ENCODE measurements at places on chromosomes 11 and 22.

DNA sequence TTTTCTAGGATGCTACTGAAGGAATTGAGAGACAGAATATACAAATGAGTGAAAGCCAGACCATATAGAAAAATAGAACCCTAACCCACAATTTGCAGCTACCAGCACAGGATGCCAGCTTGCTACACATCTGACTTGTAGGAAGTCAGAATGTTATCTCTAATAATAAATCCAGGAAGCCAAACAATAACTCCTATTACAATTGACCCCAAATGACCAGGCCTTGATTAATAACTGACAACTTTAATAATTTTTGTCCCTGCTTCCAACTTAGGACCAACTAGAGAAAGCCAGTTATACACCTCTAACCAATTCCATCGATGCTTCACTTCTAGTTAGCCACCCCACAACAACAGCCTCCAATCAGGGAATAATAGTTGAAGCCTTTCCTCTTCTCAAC, 193.4 kb downstream of the CASP12 start:
- DNase-seq: no peak

GRCh38 chr11:70314730-70315129, 44.2 kb downstream of the PPFIA1 start:
- DNase-seq: no peak

- DNase-seq: peak; percentile 33
Observed at GRCh38 chr11:71566081-71566620, 788 bp downstream of the KRTAP5-10 start.

- DNase-seq: no peak
Observed at GRCh38 chr22:47196166-47196849, 433.9 kb downstream of the TBC1D22A start.

GRCh38 chr22:47944941-47945340, 1182.5 kb downstream of the TBC1D22A start:
- DNase-seq: no peak

GRCh38 chr11:63783925-63784592, 15.5 kb upstream of the ZFTA start:
- DNase-seq: no peak

DNA sequence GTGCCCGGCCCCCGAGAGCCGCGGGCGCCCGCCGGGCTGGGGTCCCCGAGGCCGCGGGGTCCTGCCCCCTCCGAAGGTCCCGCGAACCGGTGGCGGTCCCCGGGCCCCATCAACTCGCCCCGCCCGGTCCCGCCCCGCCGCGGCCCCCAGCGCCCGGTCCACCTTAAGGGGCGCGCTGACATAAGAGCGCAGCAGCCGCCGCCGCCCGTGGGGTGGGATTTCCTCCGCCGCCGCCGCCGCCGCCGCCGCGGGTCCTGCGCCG, at the start of gene ZDHHC8:
TSS of gene ZDHHC8 (plus strand) at position 208 of the 262 bp plus-strand sequence. CDS start 144 bp downstream, outside the sequence.
- DNase-seq: peak; percentile 24

DNA sequence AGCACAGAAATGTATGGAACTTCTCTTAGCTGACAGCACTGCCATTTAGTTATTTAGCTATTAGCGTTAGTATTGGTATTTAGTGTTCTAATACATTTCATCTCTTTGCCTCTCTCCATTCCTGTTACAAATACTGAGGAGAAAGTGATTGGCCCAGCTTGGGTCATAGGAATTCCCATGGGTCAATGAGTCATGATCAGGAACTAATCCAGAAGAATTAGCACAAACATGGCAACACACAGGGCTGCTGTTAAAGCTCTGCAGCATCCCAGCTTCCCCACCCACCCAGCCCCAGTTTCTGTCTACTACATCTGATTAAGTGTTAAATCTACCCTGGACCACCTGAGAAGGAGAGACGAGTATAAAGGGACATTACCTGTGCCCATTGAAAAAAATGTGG, 36.1 kb downstream of the PDGFD start:
- DNase-seq: no peak

DNA sequence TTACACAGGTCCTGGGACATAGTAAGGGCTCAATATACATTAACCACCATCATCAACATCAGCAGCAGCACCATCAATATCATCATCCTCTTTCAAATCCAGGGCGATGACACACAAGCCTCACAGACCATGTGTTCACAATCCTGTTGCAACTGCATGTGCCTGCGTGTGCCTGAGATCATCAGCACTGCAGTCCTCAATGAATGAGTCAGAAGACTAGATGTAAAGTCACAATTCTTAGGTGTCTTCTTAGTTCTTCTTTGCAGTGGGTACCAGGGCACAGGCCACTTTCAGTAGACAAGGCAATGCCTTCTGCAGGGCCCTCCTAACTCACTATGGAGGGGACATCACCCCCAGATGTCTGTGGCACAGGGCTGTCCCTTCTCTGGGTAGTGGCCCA, 111.1 kb downstream of the MYO18B start:
- DNase-seq: no peak

DNA sequence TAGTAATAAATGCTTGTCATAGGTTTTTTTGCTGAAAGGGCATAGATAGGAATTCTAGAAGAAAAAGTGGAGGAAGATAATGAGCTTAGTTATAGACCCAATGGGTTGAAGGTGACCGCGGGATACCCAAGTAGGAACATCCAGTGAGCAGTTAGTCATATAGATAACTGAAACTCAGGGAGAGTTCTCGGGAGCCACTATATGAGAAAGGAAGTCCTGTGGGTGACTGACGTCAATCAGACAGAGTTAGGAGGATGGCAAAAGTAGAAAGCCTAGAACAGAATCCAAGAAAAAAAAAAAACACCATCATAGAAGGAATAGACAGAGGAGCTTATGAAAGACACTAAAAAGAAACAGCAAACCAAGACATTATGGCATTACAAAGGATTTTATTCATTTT, 1.6 kb upstream of the CNGA4 start:
- DNase-seq: no peak

- DNase-seq: peak; percentile 80
Observed at GRCh38 chr11:75140269-75141138, 10.4 kb upstream of the SLCO2B1 start.

DNA sequence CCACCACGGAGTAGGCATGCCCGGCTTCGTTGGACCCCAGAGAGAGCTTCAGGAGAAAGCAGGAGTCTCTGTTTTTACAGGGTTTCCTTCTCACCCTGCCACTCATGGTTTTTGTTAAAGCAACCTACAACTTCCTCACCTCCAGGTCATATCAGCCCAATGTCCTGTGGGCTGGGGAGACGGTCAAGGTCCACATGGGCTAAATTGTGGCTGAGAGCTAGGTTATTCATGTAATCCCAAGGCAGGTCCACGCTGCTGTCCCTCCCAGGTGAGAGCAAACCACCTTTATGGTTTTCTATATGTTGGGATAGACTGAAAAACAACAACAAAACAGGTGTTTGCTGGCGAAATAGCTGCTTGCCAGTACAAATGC, 19.5 kb downstream of the TSPAN32 start:
- no peak for DNase-seq

DNA sequence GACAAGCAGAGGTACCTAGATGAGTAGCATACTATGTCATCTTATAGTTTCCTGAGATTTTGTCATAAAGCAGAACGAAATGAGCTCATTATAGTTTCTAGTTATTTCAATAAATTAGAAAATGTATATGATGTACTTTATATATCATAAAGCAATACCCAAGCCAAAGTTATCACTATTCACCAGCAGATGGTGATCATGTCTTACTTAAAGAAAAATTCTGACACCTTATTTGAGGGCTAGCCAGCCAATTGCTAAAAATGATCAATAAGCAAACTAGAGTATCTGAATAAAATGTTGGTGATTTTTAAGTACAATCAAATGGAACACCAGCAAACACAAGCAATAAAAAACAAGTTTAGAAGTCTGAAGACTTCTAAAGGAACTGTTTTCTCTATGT, 44.1 kb downstream of the RSF1 start:
- DNase-seq: no peak

DNA sequence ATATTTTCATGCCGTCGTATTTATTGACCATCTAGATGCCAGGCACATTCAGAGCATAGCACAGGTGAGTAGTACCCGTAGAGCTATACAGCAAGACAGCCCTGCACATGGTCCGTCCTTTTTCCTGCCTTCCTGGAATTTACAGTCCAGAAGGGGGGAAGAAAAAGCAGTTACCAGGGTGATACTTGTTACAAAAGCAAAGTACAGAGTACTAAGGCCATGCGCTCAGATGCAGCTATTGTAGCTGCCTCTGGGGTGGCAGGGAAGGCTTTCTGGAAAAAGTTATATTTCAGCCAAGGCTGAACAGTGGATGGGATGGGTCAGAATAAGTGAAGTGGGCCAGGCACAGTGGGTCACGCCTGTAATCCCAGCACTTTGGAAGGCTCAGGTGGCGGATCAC, 36.2 kb downstream of the JHY start:
- DNase-seq: no peak

DNA sequence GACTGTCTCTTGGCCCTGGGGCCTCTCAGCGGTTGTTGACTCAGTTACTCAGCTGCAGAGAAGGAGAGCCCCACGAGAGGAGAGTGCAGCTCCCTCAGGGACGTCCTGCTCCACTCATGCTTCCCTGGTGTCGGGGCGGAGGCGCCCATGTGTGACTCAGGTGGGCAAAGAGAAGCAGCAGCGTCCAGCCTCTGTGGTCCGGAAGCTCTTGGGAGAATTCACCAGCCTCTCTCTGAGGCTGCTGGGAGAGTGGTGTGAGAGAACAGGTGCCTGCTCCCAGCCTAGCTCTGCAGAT, 25.7 kb downstream of the GLB1L2 start:
- no peak for DNase-seq

GRCh38 chr11:46537121-46537520, 56.7 kb downstream of the AMBRA1 start:
- no peak for DNase-seq

- DNase-seq: no peak
Observed at GRCh38 chr22:41768430-41768829, 32.0 kb upstream of the CCDC134 start.

DNA sequence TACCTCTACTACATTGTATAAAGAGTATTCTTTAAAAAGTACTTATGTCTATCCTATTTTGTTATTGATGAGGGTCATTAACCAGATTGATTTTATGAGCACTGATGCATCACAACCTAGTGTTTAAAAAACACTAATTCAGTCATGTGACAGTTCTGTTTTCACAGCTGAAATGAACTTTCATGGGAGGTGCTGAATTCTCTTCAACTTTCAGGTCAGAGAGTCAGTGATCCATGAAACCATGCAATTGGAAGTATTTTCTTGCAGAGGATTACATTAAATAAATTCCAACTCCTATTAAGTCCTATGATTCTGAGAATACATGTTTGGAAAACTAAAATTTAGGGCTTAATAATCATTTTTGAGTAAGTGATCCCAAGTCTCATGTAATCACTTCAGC, 889.4 kb downstream of the KCNA4 start:
- DNase-seq: no peak

DNA sequence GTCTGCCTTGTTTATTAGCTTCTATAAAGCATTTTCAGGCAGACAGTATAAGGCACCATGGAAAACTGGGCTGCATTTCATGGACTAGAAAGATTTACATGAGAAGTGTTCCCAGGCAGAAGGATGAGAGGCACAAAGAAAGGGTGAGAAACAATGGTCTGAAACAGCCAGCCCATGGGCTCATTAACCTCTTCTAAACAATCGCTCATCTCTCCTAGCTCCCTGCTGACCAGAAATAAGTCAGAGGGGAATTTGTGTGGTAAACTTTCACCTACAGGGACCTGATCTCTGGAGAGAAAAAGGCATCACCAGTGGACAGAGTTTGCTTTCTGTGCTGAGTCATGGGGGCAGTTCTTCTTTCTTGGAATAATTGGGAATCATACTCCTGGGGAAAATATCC, 51.8 kb upstream of the KIRREL3 start:
- no peak for DNase-seq

DNA sequence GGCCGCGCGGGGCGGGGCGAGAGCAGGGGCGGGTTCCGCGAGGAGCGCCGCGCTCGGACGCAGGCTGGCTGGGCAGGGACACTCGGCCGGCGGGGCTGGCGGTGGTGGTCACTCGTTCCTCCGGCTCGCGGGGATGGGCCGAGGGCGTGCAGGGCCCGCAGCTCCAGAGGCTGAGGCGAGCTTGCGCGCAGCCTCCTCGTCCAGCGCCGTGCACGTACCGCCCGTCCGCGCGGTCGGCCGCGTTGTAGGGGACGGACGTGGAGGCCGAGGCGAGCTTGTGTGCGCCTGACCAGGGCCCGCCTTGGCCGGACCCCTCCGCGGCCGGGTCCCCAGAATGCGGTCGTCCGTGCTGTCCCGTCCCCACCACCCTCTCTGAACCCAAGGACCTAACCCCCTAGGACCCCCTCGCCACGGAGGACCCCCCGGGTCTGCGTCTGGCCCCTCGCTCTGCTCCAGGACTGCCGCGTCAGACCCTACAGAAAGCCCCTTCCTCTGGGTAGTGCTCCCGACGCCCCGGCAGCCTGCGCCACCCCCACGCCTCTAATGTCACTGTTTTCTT, 569 bp upstream of the YPEL1 start:
- DNase-seq: no peak

- DNase-seq: no peak
Observed at GRCh38 chr11:122094836-122095235, 21.2 kb downstream of the BLID start.

DNA sequence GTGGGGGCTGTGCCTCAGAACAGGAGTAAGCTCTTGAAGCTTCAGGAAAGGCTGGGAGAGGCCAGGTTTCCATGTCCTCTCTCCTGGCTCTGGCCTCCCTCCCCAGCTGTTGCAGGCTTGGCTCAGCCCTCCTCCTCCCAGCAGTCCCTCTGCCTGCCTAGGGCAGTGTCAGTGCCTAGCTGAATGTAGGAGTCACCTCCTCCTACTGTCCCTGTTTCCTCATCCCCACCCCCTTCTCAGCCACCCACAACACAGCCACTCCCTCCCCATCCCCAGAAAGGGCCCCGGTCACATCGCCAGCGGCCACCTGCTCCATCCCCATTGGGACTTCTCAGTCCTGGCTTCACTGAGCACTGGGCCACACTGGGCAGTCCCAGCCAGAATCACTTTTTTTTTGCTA, 2.9 kb upstream of the FBLN1 start:
- DNase-seq: no peak

DNA sequence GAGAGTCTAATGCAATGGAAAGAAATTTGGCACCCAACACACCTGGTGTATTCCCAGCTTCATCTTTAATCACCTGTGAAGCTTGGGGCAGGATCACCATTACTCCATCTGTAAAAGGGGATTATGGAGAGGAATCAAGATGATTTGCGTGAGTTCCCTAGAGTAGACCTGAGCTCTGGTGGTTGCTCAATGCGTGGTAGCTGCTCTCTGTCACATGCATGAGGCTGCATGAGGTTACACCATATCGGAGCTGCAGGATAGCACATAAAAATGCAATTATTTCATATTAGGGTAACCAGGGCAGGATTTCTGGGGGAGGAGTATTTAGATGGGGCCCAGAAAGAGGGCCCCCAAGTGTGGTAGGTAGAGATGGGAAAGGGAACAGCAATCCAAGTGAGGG, 35.3 kb upstream of the CLMP start:
- DNase-seq: no peak

- no peak for DNase-seq
Observed at GRCh38 chr22:38952281-38952993, 5.0 kb upstream of the APOBEC3A start.
